ENCODE measurements at places on chromosomes 12 and 14.

DNA sequence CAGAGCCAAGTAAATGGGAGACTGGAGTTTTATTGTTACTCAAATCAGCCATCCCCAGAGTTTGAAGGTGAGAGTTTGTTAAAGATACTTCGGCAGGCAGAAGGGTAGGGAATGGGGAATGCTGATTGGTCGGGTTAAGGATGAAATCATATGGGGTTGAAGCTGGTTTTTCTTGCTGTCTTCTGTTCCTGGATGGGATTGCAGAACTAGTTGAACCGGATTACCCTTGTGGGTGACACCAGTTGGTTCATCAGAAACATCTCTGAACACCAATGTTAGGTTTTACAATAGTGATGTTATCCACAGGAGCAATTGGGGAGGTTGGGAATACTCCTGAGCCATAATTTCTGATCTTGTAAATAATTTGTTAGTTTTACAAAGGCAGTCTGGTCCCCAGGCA lies 18.7 kb upstream of the SMCO2 start:
- DNase-seq: no peak

DNA sequence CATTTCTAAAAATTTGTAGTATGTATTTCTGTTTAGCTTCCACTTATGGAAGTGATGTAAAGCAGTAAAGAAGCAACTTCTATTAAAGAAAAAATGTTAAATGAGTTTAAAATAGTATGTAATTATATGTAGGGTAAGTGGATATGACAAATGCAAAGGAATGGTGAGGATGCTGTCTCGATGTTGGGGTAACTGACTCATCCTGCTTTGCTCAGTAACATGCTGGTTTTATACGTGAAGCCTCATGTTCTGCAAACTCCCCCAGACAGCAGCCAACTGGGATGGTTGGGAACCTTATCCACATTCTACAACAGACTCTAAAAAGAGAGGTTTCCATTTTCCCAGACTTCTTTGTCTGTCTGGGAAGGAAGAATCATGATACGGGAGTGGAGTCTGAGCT lies 1006.4 kb upstream of the TMEM132C start:
- no peak for DNase-seq

- no peak for DNase-seq
These were observed 64.1 kb downstream of the LRP6 start for GRCh38 chr12:12202747-12203146.

- DNase-seq: no peak
These were observed 142.7 kb downstream of the TMEM117 start for GRCh38 chr12:43978556-43978955.

DNA sequence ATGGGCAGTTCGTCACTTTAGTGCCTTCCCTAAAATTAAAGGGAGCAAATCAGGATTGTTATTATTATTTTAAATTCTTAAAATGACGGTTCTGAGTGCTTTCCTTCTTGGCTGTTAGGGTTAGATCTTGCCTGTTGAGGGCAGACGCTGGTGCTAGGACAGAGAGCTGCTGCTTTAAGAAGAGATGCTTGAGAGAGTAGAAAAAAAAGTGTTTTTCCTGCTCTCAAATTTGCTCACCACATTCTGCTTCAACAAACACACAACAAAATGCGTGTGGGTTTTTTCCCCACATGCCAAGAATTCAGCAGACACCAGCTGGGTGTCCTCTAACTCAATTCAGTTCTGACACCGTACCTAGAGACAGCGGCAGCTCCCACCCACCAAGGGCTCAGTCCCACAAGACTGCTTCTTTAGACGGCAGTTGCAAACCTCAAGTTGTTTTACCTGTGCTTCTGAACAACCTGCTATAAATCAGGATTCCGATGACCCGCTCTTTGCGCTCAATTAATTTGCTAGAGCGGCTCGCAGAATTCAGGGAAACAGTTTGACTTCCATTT lies 75.8 kb upstream of the RIN3 start:
- no peak for DNase-seq

DNA sequence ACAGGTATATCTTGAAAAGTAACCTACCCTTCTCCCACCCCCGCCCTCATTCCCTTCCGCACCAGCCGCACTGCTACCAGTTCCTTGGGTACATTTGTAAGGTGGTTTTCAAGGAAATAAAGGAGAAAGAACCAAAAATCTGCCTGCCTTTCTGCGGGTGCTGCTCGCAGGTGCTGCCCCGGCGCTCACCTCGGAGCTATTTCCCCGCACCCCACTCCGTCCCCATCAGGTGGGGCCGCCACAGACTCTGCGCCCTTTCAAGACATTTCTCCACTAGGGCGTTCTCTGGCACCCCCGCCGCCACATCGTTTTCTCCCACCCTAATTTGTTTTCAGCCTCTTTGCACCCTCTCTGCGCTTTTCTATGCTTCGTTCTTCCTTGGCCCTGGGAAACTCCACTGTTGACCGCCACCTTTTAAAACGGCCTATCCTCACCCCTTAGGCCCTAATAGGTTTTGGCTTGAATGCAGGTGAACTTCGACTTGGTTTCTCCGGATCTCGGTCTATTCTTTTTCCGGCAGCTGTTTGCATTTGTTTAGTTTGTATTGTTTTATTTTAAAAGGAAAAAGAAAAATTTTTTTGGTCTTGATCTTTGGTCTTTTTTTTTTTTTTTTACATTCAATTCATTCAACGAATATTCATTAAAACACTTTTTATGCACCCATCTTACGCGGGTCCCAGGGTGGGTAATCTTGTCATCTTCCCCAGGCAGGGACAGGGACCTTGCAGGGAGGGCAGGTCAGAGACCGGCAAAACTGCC lies 3.0 kb downstream of the VSX2 start:
- no peak for DNase-seq

DNA sequence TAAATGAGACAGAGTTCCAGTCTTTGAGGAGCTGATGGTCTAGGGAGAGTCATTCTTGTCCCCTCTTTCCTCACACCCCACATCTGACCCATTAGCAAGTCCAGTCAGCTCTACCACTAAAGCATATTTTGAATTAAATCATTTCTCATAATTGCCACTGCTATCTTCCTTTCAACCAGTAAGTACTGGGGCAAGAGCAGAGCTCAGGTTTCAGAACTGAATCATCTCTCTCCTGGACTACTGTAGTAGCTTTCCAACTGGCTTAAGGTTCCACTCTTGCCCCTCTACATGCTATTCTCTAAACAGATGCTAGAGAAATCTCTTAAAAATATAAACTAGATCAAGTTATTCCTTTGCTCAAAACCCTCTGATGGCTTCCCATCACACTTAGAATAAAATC lies 218.3 kb downstream of the TTC6 start:
- DNase-seq: no peak

- DNase-seq: no peak
These were observed 99.1 kb downstream of the FIGNL2 start for GRCh38 chr12:51749206-51749985.

DNA sequence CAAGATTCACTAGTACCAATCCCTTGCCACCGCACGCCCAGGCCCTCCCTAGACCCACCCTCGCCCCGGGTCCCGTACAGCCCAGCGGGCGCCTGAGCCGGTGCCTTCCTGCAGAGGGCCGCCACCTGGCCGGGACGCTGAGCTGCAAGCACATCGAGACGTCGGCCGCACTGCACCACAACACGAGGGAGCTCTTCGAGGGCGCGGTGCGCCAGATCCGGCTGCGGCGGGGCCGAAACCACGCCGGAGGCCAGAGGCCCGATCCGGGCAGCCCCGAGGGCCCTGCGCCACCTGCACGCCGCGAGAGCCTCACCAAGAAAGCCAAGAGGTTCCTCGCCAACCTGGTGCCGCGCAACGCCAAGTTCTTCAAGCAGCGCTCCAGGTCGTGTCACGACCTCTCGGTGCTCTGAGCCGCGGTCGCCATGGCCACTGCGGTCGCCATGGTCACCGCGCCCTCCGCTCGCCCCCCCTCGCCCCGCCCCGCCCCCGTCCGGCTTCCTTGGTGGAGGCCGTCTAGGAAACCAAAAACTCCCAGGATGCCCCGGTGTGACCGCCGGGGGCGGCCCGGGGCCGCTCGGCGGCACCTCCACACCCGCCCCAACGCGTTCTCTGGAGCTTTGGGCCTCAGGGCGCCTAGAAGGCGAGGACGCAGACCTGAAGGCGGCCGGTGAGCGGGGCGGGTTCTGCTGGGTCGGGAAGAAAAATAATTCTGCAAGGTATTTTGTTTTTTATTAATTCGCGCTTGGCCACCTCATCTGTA lies 3.7 kb downstream of the REM2 start:
- DNase-seq: peak; percentile 59

DNA sequence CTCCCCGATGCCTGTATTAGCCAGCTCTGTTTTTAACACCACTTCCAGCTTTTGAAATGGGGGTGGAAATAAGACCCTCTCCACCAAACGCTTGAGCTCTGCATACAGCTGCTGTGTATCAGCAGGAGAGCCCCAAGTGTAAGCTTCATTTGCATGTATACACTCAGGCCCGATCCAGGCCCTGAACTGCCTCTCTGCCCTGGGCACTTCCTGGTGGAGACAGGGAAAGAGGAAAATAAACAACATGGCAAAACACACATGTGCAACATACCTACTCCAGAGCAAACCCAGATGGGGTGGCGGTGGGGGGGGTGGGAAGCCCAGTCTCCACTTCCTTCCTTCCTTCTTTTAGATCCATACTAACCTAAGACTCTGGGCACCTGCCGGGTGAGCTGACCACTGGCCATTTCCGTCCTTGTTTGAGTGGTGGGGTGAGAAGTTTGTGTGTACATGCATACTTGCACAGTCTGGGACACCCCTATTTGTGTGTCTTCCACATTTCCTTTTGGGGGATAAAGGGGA lies 55.3 kb downstream of the RBM19 start:
- DNase-seq: peak; percentile 85

DNA sequence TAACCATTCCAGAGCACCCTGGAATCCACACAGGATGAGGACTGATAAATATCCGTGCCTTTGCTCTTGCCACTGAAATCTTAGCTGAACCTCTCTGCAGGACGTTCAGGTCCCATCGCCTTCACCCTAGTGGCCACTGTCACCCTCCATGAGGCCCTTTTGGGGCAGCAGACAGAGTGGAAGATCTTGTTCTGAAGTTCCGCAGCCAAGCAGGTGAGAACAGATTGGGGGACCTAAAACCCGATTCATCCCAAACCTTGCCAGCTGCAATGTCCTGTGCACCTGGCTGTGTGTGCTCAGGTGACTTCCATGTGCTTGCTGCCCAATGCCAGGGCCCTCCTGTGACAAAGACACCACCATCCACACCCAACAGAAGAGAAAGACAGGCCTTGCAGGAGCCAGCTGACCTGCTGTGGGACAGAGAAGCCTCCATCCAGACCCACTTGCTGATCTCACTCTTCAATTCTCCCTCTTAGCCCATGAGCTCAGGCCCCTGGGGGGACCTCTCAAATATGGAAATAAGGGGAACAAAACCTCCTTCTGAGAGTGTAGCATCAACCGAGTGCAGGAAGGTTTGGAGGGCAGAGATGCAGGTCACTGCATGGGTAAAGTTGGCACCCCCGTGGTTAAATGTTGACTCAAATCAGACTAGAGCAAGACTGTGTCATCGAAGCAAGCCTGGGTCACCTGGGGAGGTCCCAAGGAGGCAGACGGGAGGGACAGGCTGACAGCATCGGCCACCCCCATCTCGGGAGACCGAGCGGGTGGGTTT lies 308.7 kb upstream of the DIO3 start:
- no peak for DNase-seq

GRCh38 chr12:67667276-67668073 lies 18.9 kb downstream of the DYRK2 start:
- DNase-seq: no peak

DNA sequence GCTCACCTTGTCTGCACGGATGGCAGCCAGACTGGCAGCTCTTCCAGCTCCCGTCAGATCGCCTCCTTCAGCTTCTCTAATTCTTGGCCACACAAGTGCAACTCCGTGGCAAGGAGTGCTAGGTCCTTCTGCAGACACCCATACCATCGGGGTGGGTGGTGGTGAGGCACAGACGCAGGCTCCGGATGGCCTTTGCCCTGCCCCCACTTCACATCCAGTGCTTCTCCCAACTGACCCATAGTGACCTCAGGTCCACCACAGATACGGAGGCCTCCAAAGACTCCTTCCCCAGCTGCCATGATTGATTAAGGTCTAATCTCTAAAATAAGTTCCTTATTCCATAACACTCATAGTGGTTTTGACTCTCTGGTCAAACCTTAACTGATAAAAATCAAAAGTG lies 19.9 kb upstream of the CD27 start:
- DNase-seq: no peak

GRCh38 chr12:75850721-75851462 lies 180.7 kb downstream of the PHLDA1 start:
- no peak for DNase-seq

DNA sequence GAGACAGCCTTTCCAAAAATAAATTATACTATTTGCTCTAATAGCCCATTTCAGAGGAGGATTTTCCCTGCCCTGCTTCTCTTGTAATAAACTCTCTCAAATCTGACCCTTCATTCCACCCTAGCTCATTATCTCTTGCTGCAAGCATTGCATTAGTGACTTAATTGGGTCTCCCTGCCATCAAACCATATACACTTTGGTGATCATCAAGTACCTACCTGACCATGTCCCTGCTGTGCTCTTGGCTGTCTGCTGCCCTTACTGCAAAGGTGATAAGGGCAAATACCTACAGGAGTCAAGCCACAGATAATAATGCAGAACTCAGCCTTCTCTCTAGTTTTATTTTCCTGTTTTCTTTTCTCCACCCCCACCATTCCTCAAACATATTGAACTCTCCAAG lies 88.4 kb downstream of the LIN7A start:
- no peak for DNase-seq

DNA sequence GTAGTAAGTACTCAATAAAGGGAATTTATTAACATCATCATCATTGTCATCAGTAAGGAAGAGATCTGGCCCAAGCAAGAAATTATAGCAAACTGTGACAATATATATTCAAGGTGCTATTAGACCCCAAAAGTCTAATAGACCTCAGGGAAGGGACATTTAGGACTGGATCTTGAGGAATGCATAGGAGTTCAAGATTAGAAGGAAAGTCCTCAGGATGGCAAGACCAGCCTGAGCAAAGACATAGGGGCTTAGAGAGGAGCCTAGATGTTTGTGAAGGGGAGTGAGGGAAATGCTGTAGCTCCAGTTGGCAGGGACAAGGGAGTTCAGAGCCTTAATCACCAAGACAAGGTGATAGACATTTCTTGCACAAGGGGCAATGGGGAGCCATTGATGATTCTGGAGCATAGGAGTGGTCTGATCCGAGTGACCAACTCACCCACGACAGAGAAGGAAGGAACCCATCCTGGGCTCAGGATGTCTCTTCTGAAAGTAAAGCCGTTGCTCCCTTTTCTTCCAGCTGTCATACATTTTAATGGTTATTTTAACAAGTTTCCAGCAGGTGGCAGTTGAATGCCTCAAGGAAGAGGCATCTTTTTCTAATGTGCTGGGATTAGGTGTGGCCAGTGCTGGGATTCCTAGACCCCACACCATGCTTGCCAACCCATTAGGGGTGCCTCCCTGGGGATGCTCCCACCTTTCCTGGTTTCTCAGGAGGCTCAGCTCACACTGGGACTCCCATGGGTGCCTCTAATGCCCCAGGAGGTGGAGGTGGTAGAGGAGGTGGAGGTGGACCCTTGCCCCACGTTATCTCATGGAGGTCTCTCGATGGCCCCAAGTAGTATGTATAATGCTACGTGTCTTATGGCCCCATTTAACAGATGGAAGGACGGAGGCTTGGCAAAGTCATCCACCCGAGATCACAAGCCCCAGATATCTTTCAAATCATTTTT lies 37.8 kb downstream of the PHETA1 start:
- DNase-seq: peak; percentile 58
